ENCODE measurements at places on chromosomes 12 and 14. TPM values are rescaled to one million over a fixed set of nuclear protein-coding genes. Genes with fewer than 3 reads are reported as not detected.

GRCh38 chr12:82627799-82628198, 58.9 kb upstream of the TMTC2 start:
- no peaks in the 10 kb centered on the region for H3K4me1 ChIP-seq
- H3K4me3 ChIP-seq, result no peak overlapping the region
- no peak for DNase-seq
- no peaks in the 10 kb centered on the region for H3K27me3 ChIP-seq
- no peak overlapping the region for H3K27ac ChIP-seq

P2RX7 gene
- 3.2 TPM for total RNA-seq

DNA sequence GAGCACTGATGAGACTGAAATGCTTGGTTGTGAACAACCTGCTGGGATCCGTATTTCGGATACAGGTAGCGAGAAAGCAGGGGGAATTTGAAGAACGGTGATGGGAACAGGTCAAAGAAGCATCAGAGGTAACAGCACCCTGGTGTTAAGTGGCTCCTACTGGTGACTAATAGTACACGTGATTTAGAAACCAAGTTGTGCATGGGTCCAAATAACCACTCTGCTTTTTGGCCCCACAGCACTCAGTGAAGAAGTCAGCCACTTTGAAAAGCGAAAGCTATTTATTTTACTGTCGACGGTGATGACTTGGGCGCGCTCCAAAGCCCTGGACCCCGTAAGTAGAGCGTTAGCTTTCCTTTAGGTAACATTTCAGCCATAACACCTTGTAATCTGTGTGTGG, 16.7 kb downstream of the AK7 start:
- H3K27ac ChIP-seq, result no peak overlapping the region
- no peak overlapping the region for H3K4me3 ChIP-seq
- no peaks in the 10 kb centered on the region for H3K4me1 ChIP-seq
- no peaks in the 10 kb centered on the region for H3K27me3 ChIP-seq
- H3K36me3 ChIP-seq, result no peaks in the 10 kb centered on the region

SCNN1A gene
- total RNA-seq, result 0.47 TPM

ZBTB42 gene
- total RNA-seq, result 5.4 TPM

DNA sequence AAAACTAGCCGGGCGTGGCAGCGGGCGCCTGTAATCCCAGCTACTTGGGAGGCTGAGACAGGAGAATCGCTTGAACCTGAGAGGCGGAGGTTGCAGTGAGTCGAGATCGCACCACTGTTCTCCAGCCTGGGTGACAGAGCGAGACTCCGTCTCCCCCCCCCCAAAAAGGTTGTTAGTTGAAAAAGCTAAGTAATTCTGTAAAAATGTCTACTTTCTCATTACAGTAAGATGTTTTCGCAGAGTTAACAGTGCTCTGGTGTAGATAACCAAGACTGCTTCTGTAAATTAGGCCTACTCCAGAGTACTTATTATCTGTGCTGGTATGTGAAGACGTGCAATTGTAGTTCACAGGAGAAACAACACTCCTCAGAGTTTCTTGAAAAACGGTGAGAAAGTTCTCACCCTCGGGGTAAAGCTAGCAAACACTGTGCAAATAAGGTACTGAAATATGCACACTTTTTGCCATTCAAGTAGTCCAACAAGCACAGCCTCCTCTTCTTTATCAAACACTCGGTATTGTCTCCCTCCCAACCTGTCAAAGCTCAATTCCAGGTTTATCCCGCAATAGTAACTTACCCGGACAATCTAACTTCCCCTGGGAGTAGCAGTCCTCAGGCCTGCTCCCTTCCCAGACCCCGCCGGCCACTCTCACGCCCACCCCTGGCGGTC, 974 bp downstream of the BTBD7 start:
- DNase-seq, result no peak
- H3K27ac ChIP-seq, result peak overlapping the region; percentile 97
- H3K27me3 ChIP-seq, result no peaks in the 10 kb centered on the region

- H3K27me3 ChIP-seq, result no peaks in the 10 kb centered on the region
- H3K4me1 ChIP-seq, result no peaks in the 10 kb centered on the region
- no peaks in the 10 kb centered on the region for H3K36me3 ChIP-seq
- DNase-seq, result no peak
- H3K27ac ChIP-seq, result no peak overlapping the region
Observed at GRCh38 chr12:106255493-106255892, 7.7 kb upstream of the CKAP4 start.

DNA sequence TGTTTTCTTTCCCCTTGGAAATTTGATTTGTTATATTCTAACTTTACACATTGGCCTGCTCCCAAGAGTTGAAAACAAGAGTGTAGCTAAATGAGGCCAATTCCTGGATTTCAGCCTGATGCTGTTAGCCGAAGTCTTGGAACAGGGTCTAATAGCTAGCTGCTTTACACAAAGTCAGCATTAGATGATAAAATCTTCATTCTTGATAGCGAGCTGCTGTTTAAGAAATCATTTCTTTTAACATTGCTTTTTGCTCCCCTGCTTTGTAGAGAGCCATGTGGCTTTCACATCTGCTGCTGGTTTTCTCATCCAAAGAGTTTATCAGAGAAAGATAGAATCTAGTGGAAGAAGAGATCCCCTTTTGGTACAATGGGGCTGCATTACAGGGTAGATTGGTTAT, 22.3 kb downstream of the FBXW8 start:
- no peaks in the 10 kb centered on the region for H3K27me3 ChIP-seq
- no peak for DNase-seq
- no peaks in the 10 kb centered on the region for H3K4me1 ChIP-seq
- H3K36me3 ChIP-seq, result peaks cover 9% of the 10 kb centered on the region
- H3K27ac ChIP-seq, result no peak overlapping the region

- H3K27me3 ChIP-seq, result no peaks in the 10 kb centered on the region
- no peak overlapping the region for H3K4me3 ChIP-seq
- no peak overlapping the region for H3K27ac ChIP-seq
- DNase-seq, result no peak
- H3K36me3 ChIP-seq, result no peaks in the 10 kb centered on the region
Observed at GRCh38 chr12:128026696-128027574, 240.0 kb upstream of the TMEM132C start.

- H3K27ac ChIP-seq, result peak overlapping the region; percentile 4
- peaks cover 6% of the 10 kb centered on the region for H3K4me1 ChIP-seq
- peak overlapping the region; percentile 77 for H3K4me3 ChIP-seq
- no peak for DNase-seq
- H3K27me3 ChIP-seq, result no peaks in the 10 kb centered on the region
Observed at GRCh38 chr14:34693228-34693939, 21.0 kb downstream of the CFL2 start.

COQ6 gene
- total RNA-seq, result 17.1 TPM

DNA sequence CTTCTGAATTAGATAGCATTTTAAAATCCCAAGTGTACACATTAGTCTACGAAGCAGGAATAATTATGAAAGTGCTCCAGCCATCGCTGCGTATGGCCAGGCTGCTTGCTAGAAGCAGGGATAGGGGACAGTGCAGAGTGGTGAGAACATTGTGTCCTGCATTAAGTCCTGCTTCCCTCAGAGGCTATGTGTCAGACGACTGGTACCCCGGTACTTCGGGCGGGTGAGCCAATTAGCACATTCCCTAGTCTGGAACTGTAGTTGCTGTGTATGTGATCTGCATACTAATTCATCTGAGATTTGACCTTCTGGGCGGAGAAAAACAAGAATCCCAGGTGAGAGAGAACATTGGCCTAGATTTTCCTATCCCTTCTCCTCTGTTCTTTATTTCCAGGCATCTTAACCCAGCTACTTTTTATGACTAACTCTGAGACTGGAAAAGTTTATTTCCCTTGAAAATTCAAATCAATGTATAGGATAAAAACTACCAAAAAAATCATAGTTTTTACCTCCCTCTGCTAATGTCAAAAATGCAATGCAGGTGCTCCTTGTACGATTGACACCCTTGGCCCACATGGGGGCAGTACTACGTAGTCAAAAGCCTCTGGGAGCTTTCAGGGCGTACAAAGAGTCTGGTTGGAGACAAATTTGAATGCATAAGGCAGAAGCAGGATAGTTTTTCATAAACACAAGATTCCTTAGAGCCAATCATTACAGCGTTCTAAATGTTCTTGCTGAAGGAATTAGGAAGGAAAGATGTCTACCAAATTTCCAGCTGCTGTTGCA, 764.3 kb downstream of the NOVA1 start:
- DNase-seq, result no peak
- no peaks in the 10 kb centered on the region for H3K4me1 ChIP-seq
- H3K27me3 ChIP-seq, result no peaks in the 10 kb centered on the region
- H3K36me3 ChIP-seq, result no peaks in the 10 kb centered on the region
- no peak overlapping the region for H3K4me3 ChIP-seq

GPX2 gene
- 38.6 TPM for total RNA-seq

All from liver (tissue), 10 donors.